ENCODE measurements at places on chromosomes 6 and 20.

GRCh38 chr6:79635232-79635543 lies 4.1 kb downstream of the SH3BGRL2 start:
- peak; percentile 38 for DNase-seq

- DNase-seq: peak; percentile 83
Observed at GRCh38 chr20:3686867-3687321, 5.1 kb upstream of the ADAM33 start.

DNA sequence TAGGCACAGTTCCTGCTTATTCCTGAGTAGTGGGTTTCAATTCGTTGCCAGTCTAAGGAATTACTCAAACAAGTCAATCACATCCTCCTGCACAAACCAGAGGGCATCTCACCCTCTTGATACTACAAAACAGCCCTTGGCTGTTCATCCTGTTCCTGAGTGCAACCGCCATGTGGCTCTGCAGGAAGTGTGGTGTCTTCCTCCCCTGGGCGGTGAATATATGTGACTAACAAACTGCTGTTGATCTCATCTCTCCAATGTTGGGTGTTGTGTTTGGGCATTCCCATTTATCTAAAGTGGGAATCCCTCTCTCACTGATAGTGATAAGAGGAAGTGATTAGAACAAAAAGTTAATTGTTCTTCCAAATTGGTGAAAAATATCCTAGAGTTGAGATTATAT lies 163.0 kb downstream of the TBX18 start:
- no peak for DNase-seq

- DNase-seq: no peak
Observed at GRCh38 chr6:70409216-70409615, 4.1 kb upstream of the FAM135A start.

- DNase-seq: peak; percentile 56
Observed at GRCh38 chr6:139757784-139758183, 383.3 kb upstream of the CITED2 start.

- peak; percentile 85 for DNase-seq
Observed at GRCh38 chr6:93419304-93420162, at the start of gene EPHA7. TSS of gene EPHA7 (minus strand) at chr6:93419559. CDS start at chr6:93419341, 218 bp downstream.

GRCh38 chr6:21678990-21679389 lies 85.4 kb downstream of the SOX4 start:
- DNase-seq: peak; percentile 84

- no peak for DNase-seq
Observed at GRCh38 chr20:54608039-54608745, 132.8 kb downstream of the DOK5 start.

All from fibroblast of skin of back (primary cell).